ENCODE measurements at places on chromosomes 5 and 9. TPM values are rescaled to one million over a fixed set of nuclear protein-coding genes. Genes with fewer than 3 reads are reported as not detected.

DNA sequence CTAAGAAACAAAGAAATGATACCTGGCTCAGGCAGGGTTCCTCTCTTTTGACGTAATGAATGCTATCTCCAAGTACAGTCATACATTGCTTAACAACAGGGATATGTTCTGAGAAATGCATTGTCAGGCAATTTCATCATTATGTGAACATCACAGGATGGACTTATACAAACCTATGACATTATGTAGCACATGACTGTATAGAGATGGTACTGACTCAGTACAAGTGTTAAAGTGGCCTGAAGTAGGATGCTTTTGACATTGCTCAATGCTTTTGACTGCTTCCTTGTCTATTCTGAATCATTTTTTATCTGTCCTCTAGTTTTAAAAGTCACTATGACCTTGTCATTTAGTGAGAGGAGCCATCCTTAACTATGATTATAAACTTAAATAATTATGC is 147.6 kb downstream of the NR2F1-AS1 start:
- no peak for DNase-seq
- no peaks in the 10 kb centered on the region for H3K27me3 ChIP-seq
- no peak overlapping the region for H3K27ac ChIP-seq
- no peaks in the 10 kb centered on the region for H3K36me3 ChIP-seq
- no peak overlapping the region for H3K4me3 ChIP-seq
- no peaks in the 10 kb centered on the region for H3K4me1 ChIP-seq

DNA sequence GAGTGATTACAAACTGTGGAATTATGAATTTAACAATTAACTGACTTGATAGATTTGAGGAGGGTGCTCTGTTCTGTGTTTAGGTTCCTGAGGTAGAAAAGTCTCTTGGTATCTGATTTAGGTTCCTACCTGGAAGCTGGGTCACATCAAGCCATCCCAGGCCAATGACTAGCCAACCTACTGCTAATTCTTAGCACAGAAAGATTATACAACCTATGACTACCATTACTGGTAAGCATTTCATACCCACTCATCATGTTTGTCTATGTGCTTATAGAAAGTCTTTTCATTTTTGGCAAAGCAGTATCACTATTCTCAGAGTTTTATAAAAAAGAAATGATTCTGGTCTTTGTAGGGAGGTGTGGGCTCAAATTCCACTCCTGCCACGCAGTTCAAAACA is 49.7 kb downstream of the GNAQ start:
- DNase-seq = no peak
- no peaks in the 10 kb centered on the region for H3K27me3 ChIP-seq

DNA sequence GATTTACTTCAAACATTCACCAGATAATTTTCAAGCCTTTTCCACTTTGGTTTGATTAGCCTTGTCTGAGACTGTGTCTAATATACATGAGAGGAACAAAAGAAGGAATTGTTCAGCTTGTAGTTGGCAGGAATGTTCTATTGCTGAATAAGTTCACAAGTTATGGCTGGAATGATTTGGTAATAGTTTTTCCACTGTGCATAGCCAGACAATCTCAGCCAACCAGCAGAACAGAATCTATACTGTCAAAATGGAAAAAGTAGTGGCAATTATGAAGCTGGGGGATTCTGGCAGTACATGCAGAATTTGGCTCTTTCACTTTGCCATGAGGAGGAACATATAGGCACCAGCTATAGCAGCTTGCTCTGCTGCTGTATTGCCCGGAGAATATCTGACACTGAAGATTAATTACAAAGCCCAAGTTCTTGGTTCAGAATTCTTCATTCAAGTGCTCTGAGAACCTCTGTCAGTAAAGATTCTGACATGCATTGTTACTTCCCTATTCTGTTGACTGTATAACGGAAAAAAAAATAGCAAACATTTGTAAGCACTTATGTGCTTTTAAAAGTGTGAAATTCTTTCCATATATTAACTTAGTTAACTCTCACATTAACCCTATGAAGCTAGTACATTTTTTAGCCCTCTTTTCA is 150.6 kb downstream of the PRR16 start:
- H3K27ac ChIP-seq = no peak overlapping the region
- DNase-seq = no peak
- H3K4me1 ChIP-seq = no peaks in the 10 kb centered on the region
- no peaks in the 10 kb centered on the region for H3K27me3 ChIP-seq

- H3K4me3 ChIP-seq = no peak overlapping the region
- no peaks in the 10 kb centered on the region for H3K36me3 ChIP-seq
- peak; percentile 50 for DNase-seq
- H3K4me1 ChIP-seq = no peaks in the 10 kb centered on the region
- H3K27me3 ChIP-seq = peaks cover 3% of the 10 kb centered on the region
These were observed 148.0 kb downstream of the TARS1 start for GRCh38 chr5:33588654-33589372.

GRCh38 chr9:96185518-96186156 is 116.3 kb downstream of the HSD17B3 start:
- DNase-seq = no peak
- peaks cover 5% of the 10 kb centered on the region for H3K27me3 ChIP-seq
- H3K36me3 ChIP-seq = no peaks in the 10 kb centered on the region
- H3K4me3 ChIP-seq = no peak overlapping the region
- no peak overlapping the region for H3K27ac ChIP-seq

- no peaks in the 10 kb centered on the region for H3K27me3 ChIP-seq
- H3K4me1 ChIP-seq = peaks cover 2% of the 10 kb centered on the region
- DNase-seq = no peak
- no peak overlapping the region for H3K4me3 ChIP-seq
These were observed 24.6 kb downstream of the CSF2 start for GRCh38 chr5:132098151-132098594.

DNA sequence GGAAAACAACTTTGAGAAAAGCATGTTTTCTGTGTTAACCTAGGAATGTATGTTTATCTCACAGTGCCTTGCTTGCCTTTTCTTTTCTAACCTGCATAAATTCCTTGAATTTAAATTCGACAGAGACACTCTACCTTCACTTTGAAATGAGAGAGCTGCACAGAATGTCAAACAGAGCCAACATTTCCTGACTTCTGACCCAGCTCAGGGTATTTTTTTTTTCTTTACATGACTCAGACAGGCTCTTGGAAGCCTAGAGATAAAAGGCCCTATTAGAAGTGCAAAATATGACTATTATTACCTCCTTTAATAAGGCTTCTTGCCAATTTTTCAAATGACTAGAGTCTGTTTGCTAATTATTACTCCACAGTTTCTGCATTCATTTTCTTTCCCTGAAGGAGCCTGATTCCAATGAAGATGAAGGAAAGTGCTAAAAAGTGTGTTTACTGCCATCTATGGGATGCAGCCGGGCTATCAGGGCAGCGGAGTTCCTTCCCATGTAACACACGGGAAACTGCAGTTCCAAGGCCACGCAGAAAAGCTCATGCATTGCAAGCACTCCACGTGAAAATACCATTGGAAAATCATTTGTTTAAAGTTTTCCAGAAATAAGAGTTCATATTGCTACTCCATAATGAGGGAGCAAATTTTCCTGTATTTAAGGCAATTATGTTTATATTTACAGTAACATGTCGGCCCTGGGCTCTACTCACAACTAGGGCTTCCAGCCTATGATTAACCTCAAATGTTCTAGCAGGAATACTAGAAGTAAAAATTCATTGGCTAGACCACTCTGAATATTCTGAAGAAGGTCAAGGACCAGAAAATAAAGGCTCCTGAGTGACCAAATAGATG is 485.6 kb downstream of the ZSWIM6 start:
- no peaks in the 10 kb centered on the region for H3K36me3 ChIP-seq
- H3K4me3 ChIP-seq = no peak overlapping the region
- DNase-seq = no peak
- no peak overlapping the region for H3K27ac ChIP-seq
- no peaks in the 10 kb centered on the region for H3K4me1 ChIP-seq
- H3K27me3 ChIP-seq = no peaks in the 10 kb centered on the region

DNA sequence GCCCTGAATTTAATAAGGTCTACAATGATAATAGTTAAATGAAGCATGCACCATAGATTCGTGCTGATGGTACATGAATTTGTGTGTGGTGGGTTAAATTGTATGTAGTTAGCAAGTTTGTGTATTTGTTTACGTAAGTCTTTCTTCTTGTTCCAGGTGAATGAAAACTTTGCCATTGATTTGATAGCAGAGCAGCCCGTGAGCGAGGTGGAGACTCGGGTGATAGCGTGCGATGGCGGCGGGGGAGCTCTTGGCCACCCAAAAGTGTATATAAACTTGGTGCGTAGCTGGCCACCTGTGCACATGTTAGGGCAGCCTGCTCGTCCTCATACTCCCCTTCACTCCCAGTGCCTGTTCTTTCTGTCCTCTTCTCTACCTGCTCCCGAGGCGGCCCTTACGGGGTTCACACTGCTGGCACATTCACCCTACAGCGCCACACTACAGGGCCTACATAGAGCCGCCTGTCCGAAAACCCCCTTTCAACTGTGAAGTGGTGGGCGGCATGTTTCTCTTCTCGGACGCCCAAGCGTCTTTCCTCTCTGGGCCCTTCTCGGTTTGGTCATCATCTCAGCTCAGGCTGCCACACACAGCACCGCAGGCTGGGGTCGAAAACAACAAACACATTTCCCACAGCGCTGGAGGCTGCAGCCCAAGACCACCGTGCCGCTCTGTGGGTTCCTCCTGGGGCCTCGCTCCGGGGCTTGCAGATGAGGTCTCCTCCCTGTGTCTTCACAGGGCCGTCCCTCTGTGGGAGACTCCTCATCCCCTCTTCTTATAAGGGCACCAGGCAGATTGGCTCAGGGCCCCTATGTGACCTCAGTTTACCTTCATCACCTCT is 13.2 kb downstream of the NDUFS6 start:
- H3K27me3 ChIP-seq = no peaks in the 10 kb centered on the region
- peak; percentile 39 for DNase-seq
- no peak overlapping the region for H3K27ac ChIP-seq
- no peak overlapping the region for H3K4me3 ChIP-seq

DNA sequence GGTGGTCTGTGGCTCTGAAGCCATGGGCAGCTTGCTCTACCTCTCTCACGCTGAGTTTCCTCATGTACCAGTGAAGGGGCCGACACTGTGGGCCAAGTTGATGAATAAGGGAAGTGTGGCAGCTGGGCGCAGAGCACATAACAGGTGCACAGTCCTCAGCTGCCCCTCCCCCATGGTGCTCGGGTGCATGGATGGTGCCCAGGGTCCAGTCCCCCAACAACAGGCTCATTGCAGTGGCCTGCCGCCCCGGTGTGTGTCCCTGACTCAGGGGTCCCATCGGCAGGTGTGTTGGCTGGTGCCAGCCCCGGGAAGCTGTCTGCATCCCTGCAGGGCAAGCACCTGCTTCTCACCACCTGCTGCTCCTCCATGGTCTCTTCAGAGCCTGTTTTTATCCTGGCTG is 36.6 kb downstream of the COL5A1 start:
- H3K27ac ChIP-seq = no peak overlapping the region
- H3K4me1 ChIP-seq = no peaks in the 10 kb centered on the region
- no peaks in the 10 kb centered on the region for H3K27me3 ChIP-seq

DNA sequence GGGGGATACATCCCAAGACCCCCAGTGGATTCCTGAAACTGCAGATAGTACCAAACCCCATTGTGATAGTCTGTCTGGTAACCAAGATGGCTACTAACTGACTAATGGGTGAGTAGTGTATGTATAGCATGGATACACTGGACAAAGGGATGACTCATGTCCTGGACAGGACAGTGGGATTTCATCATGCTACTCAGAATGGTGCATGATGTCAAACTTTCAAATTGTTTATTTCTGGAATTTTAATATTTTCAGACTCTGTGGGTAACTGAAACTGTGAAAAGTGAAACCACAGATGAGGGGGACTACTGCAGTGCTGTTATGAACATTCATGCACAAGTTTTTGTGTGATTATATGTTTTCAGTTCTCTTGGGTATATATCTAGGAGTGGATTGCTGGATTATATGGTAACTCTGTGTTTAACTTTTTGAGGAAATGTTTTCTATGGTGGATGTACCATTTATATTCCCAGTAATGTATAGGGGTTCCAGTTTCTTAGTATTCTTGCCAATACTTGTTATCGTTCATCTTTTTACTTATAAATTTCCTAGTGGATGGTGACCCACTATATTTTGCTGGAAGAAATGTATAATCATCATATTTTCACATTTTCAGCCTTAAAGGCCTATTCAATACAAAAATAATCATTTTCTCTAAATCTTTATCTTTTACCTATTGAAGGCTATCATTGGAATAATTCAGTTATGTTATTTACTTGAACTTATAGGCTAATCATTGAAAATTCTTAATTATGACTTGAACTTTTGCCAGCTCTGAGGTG is 140.9 kb downstream of the NR3C1 start:
- no peak overlapping the region for H3K4me3 ChIP-seq
- no peaks in the 10 kb centered on the region for H3K36me3 ChIP-seq
- DNase-seq = no peak
- no peaks in the 10 kb centered on the region for H3K4me1 ChIP-seq
- no peak overlapping the region for H3K27ac ChIP-seq

DNA sequence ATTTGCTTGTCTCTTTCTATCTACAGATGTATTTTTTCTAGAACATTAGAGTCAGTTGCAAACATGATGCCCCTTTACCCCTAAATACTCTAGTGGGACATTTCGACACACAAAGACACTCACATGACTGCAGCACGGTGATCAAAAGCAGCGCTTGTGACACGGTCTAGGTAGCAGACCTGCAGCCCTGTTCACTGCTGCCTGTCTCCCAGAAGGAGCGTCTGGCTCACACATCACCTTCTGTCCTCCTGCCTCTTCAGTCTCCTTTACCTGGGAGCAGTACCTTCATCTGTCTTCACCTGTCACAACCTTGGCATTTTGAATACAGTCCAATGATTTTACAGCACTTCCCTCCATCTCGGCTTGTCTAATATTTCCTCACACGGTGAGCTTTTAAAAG is 51.9 kb upstream of the SH3PXD2B start:
- no peak overlapping the region for H3K27ac ChIP-seq
- no peaks in the 10 kb centered on the region for H3K36me3 ChIP-seq
- no peak for DNase-seq
- no peak overlapping the region for H3K4me3 ChIP-seq

DNA sequence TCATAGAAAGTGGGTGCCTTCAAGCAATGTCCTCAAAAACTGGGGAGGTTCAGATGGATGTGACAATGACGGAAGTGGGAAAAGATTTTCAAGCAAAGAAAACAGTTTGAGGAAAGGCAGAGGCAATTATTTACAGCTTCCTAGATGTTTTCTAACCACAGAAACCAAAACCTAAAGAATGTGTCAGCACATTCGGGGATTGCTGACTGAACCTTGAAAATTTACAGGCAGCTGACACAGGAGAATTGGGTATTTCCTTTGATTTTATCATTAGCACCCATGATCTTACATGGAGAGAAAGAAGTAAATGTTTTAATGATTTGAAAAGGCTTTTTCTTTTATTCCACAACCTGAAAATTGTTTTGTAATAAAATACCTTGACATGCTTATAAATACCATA is 369.0 kb downstream of the ACTL7B start:
- H3K4me3 ChIP-seq = no peak overlapping the region
- no peak for DNase-seq
- no peaks in the 10 kb centered on the region for H3K36me3 ChIP-seq
- H3K4me1 ChIP-seq = no peaks in the 10 kb centered on the region
- no peaks in the 10 kb centered on the region for H3K27me3 ChIP-seq
- H3K27ac ChIP-seq = no peak overlapping the region

NUDCD2 gene
- 18.6 TPM for total RNA-seq

CCL19 gene
- total RNA-seq = not detected

ZNF169 gene
- 2.0 TPM for total RNA-seq

Measured in psoas muscle (tissue), 8 donors.